NCI-H1092 (cell line): ENCODE measurements at places on chromosomes 11 and 22.
A peak's percentile ranks its signal among the peaks of the same experiment; 100 is the strongest.

DNA sequence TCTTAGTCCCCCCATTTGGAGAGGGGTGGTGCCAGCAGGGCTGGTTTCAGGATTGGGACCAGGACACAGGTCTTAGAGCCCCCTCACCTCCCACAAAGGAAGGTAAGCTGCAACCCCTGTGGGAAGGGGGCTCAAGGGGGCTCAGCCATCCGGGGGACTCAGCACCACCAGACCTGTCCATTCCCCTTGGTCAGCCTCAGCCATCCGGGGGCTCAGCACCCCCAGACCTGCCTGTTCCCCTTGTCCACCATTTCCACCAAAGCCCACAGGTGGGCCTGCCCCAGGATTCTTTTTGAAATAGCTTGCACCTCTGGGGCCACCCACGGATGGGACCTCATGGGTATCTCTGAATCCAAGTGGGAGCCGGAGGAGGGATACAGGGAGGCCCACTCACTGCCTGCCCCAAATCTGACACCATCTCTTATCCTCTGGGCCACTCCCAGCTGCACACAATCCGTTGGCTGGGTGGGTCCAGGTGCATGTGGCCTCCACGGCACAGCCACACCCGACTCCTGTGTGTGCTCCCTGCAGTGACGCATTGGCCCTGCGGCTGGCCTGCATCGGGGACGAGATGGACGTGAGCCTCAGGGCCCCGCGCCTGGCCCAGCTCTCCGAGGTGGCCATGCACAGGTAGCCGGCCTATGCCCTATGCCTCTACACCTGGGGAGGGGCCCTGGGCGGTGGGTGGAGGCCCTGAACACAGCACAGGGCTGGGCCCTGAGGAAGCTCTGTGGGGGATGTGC is 15.9 kb downstream of the MCAT start:
- no peak for DNase-seq

GRCh38 chr11:15072551-15073143 is 746 bp upstream of the CALCB start:
- no peak for DNase-seq

DNA sequence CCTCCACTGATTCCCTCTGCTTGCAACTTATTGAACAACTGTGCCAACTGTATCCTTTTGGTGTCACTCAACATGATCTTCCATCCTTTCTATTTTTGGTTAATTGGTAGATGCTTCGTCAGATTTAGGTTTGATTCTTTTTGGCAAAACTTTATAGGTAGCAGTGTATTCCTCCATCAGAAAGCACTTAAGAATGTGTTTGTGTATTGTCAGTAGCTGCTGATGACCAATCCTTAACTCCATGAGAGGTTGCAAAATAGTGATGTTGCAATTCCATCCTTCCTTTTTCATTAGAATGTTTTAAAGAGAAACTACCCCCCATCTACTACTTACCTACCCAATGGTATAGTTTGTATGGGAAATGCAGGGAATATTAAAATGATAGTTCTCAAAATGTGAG is 22.1 kb downstream of the FAM76B start:
- DNase-seq = no peak

DNA sequence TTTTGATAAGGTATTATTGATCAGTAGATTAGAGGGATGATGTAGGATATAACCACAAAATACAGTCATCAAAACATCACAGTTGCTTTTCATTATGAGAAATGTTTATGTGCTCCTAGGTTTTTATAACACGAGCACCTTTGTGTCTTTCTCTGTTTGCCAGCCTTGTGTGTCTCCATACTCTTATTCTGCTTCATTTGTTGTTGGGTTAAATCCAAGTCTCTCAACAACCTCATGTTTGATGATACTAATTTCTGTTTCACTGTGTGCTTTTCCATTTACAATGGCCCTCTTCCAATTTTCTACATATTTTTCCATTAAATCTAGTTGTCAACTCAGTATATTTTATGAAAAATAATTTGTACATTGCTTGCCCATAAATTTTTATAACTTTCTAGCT is 107.7 kb upstream of the POU2AF2 start:
- peak; percentile 78 for DNase-seq

GRCh38 chr11:17430616-17431015 is 42.2 kb upstream of the KCNJ11 start:
- no peak for DNase-seq

DNA sequence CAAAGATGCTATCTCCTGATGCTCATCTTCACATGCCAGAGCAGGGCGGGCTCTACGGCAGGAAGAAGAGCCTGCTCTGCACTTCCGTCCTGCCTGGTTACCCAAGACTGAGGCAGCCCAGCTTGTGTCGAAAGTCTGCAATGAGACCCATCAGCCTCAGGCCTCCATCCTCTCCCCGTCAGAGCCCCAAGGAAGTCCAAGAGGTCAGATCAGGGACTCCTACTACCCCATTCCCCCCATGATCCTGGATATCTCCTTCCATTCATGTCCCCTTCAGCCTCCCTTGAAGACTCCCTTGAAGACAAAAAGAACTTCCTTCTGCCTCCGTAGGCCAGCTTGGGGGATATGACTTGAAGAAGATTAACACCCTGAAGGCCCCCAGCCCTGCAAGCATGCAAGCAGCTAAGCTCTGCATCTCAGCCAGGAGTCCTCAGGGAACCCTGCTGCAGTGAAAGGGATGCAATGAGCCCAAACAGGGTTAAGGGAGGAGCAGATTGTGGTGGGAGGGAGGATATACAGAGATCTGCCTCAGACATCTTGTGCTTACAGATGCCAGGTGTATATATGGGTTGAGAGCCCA is 85.6 kb downstream of the TRIM29 start:
- DNase-seq = no peak

GRCh38 chr11:1151366-1152315 is 6.1 kb upstream of the MUC5AC start:
- DNase-seq = no peak

- no peak for DNase-seq
Observed at GRCh38 chr11:131275580-131275979, 94.8 kb upstream of the NTM start.

DNA sequence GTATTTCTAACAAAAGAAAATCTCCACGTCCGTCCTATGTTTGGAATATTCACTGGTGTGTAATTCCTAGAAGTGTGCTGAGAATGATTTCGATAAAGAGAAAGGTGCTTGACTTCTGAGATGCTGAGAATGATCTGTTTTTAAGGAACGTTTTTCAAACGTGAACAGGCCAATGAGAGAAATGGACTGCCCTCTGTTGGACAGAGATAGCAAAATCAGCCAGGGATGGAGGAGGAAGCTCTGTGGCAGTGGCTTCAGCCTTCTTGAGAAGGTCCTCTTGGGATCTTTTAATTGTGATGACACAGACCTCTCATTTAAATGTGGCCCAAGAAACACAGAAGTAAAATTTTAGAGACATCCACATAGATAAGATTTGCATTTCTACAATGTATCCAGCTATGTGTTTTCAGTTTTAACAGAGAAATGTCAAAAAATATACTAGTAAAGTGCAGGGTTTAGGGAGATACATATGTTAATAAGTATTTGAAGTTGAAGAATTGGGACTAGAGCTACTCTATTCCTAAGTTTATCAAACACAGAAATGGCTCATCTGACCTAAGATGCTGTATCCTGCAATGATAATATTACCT is 84.0 kb upstream of the RCN1 start:
- no peak for DNase-seq

- DNase-seq = no peak
Observed at GRCh38 chr22:23591846-23592245, 11.8 kb upstream of the IGLL1 start.

DNA sequence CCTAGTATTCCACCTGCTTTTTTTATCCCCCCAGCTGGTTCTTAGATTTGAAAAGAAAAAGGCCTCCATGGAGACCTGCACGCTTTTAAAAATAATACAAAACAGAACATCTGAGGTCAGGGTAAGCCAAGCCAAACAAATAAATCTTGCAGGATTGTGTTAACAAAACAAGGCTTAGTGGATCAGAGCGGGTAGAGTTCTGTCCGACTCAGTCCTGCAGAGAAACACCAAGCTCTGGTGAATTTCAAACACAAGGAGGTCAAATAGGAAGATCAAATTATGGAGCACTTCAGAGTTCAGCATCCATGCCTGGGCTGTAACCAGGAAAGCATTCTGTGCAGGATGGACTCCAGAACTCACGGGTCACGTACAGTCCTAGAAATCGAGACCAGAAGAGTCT is 86.9 kb downstream of the SYN3 start:
- peak; percentile 22 for DNase-seq

DNA sequence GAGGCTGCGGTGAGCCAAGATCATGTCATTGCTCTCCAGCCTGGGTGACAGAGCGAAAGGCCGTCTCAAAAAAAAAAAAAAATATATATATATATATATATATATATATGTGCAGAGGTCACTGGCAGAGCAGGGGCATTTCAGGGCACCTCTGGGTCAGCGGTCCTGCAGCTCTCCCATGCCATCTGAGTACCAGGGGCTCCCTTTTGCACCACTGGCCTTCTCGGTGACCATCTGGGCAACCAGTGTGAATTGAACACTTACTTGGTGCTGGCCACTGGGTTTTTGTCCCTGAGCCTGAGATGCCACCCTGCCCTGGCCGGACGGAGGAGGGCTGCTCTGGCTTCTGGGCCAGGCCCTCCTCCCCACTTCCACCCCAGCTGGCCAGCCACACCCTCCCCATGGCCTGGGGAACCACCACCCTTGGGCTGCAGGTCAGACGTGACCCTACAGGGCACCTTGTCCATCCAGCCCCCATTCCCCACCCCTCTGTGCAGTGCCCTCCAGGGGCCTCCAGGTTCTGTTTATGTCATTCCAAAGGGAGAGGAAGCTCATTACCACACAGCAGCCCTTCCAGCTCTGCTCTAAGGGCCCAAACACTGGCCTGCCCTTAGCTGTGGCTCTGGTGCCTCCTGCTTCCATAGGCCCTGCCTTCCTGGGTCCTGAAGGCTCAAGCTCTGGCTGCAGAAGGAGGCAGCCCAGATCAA is 10.3 kb downstream of the MAPK8IP1 start:
- DNase-seq = no peak

DNA sequence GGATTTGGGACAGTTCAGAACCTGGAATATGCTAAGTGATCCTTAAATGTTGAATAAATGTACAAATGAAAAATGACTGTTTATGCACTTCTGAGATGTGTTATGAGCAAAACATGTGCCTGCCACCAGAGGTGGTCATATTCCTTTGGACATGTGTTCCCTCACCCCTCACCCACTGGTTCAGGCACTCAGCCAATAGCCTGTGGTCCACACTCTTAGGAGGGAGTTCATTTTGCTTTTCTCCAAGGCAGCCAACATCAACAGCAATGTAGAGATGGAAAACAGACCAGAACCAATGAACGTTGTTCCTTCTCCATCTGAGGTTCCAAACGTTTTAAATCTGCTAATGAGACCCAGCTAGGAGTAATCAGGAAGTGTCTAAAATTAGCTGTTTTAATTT is 44.0 kb downstream of the RPUSD4 start:
- no peak for DNase-seq

DNA sequence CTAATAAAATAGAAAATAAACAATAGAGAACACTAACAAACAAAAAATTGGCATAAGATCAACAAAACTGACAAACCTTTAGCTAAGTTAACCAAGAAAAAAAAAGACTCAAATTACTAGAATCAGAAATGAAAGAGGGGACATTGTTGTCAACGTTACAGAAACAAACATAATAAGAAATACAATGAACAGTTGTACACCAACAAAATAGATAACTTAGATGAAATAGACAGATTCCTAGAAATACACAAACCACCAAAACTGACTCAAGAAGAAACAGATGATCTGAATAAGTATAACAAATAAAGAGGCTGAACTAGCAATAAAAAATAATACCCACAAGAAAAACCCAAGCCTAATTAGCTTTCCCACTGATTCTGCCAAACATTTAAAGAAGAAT is 34.7 kb upstream of the TMPRSS4 start:
- no peak for DNase-seq

- DNase-seq = no peak
Observed at GRCh38 chr11:78341841-78342240, 75.8 kb downstream of the GAB2 start.

GRCh38 chr11:96160732-96161306 is 182.2 kb downstream of the MAML2 start:
- DNase-seq = no peak

- no peak for DNase-seq
Observed at GRCh38 chr11:46659908-46660307, 40.5 kb downstream of the ARHGAP1 start.

DNA sequence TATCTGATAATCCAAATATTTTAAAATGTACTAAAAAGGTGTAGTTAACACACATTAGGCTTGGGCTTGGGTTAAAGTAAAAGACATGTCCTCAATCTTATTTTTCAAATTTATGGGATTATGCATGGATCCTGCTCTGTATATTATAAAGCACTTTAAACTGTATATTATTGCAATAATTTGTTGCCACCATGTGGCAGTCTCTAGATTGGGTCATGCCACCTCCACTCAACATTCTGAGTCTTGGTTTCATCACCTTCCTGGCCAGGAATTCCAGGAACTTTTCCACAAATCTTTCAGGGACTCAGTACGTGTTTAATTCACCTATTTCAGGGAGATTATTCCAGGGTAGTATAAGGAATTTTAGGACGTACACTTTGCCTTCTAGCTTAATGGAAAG is 695.5 kb downstream of the FAM181B start:
- no peak for DNase-seq

DNA sequence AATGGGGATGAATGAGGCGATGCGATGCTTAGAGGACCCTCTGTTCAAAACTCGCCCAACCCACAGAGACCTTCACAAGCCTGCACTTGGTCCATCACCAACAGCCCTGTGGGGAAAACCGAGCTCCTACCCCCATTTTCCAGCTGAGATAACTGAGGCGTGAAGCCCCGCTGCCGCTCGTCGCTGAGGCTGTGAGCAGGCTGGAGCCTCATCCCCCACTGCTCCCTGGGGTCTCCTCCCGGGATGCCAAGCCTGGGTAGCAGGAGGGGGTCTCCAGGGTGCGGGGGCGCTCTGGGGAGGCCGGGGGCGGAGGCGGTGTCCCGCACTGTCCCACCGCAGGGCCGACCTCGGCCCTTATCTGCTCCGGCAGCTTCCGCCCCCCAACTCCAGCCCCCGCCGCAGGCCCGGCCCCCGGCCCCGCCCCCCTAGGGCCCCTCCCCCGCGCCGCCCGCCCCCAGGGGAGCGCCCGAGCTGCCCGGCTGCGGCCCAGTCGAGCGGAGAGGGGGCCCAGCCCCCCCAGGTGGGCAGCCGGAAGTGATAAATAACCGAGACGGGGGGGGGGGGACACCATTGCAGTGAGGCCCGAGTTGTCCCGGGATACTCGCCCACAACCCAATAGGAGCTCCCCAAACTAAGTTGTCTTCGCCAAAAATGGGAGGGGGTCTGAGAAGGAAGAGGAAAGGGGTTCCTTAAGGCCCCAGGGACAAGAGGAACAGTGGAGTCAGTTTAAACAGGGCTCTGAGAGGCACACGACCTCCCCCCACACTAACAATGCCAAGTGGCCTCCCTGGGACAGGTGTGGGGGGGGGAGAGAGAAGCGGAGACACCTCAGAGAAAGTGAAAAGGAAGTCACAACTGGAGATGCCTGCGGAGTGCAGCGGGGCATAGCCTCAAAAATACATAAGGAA is 8.3 kb upstream of the SLC39A13 start:
- DNase-seq = no peak

GRCh38 chr11:27300974-27301373 is 62.0 kb downstream of the CCDC34 start:
- no peak for DNase-seq

- DNase-seq = no peak
Observed at GRCh38 chr11:26078231-26078821, 253.6 kb upstream of the ANO3 start.

- no peak for DNase-seq
Observed at GRCh38 chr11:12235080-12235479, 124.7 kb downstream of the MICAL2 start.
